ENCODE measurements at places on chromosomes 12 and 14.

DNA sequence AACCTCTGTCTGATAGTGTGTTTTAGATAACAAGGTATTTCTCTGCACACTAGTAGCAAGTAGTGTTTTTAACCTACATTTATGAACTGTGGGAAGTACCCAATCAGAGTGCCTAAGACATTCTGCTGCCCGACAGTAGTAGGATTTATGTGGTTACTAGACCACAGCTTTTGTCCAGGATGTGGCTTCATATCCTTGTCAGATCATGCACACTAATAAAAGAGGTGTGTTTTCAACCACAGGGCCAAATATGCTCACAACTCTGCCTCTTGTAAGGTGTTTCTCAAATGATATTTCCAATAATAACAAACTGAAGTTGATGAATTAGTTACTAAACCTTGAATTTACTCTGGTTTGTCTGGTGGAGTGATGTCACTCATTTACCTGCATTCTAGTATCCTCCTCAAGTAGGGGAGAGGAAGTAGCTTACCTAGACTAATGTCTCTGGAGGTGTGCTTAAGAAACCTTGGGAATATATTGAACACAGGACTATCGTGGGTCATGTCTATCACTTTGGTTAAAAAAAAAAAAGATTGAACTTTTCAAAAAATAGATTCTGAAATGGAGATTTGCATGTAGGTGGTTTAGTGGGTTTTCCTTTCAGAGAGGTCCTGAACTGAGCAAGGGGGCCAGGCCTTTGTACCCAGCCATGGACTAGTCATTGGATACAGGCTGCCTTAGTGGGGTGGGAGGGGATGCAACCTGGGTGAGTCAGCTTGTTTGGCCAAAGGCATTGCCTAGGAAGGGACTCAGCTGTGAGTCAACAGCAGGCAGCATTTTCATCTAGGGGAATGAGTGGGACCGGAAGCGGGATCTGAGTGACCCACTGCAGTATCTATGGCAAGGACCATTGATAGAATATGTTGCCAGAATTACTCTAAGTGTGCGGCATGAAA, 14.1 kb downstream of the FBXW8 start:
- DNase-seq: no peak

- DNase-seq: no peak
Measured at GRCh38 chr14:82850576-82850975, 1316.9 kb upstream of the SEL1L start.

DNA sequence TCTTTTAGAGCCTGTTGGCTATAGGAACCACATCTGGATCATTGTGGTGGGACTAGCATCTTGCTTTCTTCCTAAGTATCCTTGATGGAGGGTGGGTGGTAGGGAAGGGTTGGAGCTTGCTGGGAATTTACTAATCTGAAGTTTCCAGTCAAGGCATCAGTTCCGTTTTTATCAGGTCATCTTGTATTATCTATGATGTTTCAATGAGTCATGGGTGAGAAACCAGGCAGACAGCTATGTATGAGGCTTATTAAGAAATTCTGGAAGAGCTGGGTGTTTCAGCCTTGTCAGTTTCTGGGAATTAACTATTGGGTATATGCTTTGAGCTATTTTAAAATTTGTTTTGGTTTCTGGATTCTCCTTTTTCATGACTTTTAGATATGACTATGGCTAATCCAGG, 11.3 kb downstream of the TSFM start:
- DNase-seq: no peak

- no peak for DNase-seq
Measured at GRCh38 chr12:29427964-29428363, 47.0 kb upstream of the ERGIC2 start.

DNA sequence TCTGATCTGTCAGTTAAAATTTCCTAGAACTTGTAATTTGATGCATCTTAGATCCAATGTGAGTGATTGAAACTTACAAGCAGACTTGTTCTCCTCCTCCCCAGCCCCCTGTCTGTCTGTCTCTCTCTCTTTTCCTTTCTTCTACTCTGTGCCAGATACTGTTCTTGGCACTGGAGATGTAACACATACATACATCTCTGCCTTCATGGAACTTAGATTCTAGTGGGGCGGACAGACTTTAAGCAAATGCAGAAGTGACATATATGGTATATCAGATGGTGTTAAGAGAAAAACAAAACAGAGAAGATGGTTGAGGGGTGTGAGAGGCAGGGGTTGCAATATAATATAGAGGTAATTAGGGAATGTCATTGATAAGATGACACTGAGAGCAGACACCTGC, 6.6 kb downstream of the CHST11 start:
- DNase-seq: no peak

DNA sequence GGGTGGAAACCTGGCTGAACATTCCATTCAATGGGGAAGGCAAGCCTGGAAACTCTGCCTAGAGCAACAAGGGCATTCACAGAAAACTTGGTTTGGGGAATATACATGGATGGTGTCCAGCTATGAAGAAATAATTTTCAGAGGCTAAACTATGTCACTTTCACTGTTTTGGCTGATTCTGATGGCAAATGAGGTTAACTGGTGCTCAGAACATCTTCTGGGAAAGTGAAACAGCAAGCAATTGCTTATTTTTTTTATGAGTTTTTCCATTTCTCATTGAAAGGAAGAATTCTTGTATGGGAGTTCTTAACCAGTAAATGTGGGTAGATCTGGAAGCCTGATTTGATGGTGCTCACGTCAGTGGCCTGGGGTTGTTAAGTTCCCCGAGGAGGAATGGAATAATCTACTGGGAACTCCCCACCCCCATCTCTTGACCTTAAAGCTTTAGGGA, 132.8 kb upstream of the BTG1 start:
- DNase-seq: no peak

DNA sequence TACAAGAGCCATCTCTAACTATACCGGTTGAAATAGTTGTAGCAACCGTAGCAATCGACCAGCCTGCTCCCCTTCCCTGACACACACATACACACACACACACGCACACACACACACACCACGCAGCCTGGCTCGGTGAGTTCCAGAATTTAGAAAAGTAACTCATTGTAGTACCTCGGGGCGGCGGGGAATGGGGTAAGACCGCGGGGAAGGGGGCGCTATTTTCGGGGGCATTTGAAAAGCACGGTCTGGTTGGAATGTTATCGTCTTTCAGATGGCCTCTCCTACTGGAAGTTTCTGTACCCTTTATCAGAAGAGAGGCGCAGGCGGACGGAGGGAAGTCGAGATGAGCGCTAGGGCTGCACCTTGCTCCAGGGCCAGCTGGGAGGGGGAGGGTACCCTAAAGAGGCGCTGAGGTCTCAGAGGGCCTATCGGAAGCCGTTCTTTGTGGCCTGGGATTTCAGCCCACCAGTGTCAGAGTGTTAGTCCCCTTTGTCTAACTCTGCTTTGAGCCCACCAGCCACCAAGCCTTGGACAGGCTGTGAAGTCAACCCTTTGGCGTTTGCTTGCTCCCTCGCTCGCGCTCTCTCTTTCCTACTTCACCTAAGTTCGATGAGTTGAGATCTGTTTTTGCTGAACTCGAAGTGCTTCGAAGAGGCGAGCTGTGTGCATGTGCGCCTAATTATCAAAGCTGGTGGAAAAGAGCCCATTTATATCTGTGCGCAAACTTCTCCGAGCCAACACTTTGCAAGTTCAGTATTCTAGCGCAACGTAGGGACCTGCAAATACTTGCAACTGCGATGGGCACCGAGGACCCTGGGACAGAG, 837 bp downstream of the COL2A1 start:
- DNase-seq: peak; percentile 62

GRCh38 chr12:54997929-54998522, 13.5 kb upstream of the TESPA1 start:
- no peak for DNase-seq

- no peak for DNase-seq
Measured at GRCh38 chr14:101960225-101960624, 4.1 kb upstream of the DYNC1H1 start.
